Stimulated activated CD8-positive, alpha-beta memory T cell treated with anti-CD3 and anti-CD28 coated beads, Interleukin-15, amount 100 ng/mL, for 4 hours (primary cell): ENCODE measurements at places on chromosomes 6 and 20.

GRCh38 chr6:138535728-138536455 lies 36.6 kb upstream of the NHSL1 start:
- DNase-seq = no peak

DNA sequence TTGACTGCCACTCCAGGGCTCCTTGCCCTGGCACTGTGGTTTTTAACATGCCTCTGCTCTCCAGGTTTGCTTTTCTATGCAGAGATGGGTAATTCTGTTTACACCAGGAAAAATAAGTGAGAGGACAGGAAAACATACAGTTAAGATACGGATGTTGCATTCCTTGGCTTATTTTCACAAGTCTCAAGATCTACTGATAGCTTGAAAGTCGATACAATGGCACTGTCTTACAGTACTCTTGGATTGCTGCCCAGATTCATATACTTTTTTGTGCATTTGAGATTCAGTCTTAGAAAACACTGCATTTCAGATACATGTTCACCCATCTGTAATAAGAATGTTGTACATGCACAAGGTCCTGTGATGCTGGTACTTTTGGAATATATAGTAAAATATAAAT lies 159.6 kb upstream of the FLRT3 start:
- DNase-seq = no peak

GRCh38 chr20:6819599-6819998 lies 52.1 kb downstream of the BMP2 start:
- DNase-seq = no peak

- no peak for DNase-seq
Observed at GRCh38 chr20:9597547-9597946, 83.2 kb downstream of the LAMP5 start.

- DNase-seq = no peak
Observed at GRCh38 chr6:132511831-132512220, 1.1 kb downstream of the STX7 start.

DNA sequence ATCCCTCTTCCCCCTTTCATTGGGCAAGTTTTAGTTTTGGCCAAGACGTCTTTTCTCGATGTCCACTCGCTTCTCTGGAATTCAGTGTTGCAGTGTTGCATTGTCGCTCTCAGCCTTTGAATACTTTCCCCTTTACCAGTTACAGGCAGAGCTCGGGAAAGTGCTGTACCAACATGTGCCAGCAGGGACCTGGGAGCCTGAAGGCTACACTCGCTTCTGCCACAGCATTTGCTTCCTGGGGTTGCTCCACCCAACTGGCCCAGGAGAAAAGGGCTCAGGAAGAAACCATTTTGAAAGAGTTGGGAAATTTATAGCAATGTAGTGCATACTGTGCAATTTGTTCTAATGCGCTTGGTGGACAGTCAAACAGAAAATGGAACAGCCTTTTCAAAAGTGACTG lies 78.6 kb downstream of the LINC00237 start:
- no peak for DNase-seq

- DNase-seq = no peak
Observed at GRCh38 chr6:125852587-125852986, 61.8 kb downstream of the NCOA7 start.

DNA sequence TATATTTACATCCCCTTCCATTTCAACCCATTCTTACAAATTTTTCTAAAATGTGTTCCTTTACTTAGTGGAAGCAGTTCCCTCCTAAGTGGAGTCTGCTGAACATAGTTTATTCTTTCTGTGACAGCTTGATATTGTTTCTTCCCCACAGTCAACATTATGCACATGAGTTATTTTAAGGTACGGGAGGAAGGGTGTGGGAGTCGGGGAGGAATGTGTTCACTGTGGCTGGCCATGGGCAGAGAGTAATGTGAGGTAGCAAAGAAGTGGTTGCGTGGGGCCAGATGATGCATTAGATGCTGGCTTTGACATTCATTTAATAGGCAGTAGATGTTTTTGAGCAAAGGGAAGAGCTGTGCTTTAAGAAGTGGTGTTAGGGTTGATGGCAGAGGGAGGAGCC lies 98.5 kb downstream of the ARMC2 start:
- DNase-seq = no peak
